Mesothelial cell of epicardium (in vitro differentiated cells): ENCODE measurements at places on chromosomes 16 and 17. TPM values are rescaled to one million over a fixed set of nuclear protein-coding genes. Genes with fewer than 3 reads are reported as not detected.

DNA sequence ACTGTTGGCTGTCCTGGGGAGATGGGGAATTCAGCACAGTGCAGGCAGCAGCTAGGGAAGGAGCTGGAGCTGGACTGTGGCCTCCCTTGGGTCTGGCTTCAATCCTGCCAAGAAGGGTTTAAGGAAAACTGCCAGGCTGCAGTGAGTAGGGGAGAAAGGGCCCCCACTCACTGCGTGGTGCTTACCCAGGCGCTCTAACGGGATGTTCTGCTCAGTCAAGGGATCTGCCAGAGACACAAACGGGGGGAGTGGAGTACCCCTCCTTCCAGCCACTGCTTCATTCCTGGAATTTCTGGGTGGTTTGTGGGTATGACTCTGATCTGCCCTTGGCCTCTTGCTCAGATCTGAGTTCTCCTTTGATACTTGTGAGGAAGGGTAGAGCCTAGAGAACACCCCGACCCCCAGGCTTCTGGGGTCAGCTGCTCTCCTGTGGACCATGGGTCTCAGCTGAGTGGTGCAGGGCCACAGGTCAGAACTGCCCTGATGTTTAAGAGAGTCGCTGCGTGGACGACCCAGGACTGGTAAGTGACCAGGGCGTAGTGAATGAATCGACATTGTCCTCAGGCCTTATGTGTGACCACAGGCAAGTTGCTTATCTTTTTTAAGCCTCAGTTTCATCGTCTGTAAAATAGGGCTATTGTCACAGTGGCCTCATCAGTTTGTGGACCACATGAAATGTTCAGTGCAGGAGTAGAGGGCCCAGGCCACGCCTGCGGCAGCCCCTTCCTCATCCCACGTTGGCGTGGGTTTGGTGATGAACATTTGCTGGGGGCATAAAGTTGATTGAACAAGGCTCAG, 9.6 kb downstream of the CRISPLD2 start:
- H3K4me1 ChIP-seq: peaks cover 38% of the 10 kb centered on the region
- H3K36me3 ChIP-seq: no peaks in the 10 kb centered on the region
- no peak for DNase-seq
- no peak overlapping the region for H3K4me3 ChIP-seq
- peak overlapping the region; percentile 78 for H3K27ac ChIP-seq

DNA sequence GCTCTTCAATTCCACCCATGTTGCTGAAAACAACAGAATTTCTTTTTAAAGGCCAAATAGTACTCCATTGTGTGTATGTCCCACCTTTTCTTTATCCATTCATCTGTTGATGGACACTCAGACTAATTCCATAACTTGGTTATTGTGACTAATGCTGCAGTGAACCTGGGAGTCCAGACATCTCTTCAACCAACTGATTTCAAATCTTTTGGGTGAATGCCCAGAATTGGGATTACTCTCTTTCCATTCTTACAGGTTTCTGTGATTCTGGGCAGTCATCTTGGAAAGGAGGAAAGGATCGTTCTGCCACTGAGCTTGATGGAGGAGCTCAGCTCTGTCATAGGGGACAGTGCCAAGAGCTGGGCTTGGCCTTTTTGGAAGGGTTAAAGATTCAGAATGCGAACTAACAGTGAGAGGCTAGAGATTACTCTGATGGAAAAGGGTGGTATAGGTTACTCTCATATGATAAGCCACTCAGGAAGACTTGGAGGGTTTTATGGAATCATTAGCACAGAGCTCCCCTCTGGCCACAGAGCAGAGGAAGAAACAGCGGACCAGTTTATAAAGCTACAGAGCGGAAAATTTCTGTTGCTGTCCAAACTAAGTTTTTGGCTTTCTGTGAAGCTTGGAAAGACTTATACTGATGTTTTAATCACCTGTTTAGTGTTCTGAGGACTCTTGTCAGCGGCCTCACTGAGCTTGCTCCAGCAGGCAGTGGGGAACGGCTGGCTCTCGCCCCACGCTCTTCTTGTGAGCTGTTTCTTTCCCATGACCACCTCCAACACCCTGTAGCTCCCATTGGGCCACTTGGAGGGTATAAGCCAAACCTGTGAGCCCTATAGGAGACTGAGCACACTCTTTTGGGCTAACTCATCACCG, 48.3 kb downstream of the HIC1 start:
- H3K36me3 ChIP-seq: peaks cover 8% of the 10 kb centered on the region
- H3K27me3 ChIP-seq: no peaks in the 10 kb centered on the region
- no peak overlapping the region for H3K4me3 ChIP-seq
- no peak for DNase-seq
- H3K4me1 ChIP-seq: peaks cover 41% of the 10 kb centered on the region

Gene FOXJ1
- total RNA-seq: 2.0 to 2.1 TPM (median 2.1 TPM) in 3 replicates

Gene CCL2
- 53.5 to 62.4 TPM (median 57.1 TPM) in 3 replicates for total RNA-seq

Gene RAB11FIP4
- total RNA-seq: 21.1 to 21.8 TPM (median 21.2 TPM) in 3 replicates

Gene ACAP1
- 8.9 to 10.9 TPM (median 9.1 TPM) in 3 replicates for total RNA-seq

GRCh38 chr17:50141745-50142110, 8.7 kb downstream of the PPP1R9B start:
- H3K27ac ChIP-seq: no peak overlapping the region
- H3K36me3 ChIP-seq: peaks cover 64% of the 10 kb centered on the region
- H3K4me3 ChIP-seq: no peak overlapping the region
- no peaks in the 10 kb centered on the region for H3K27me3 ChIP-seq

Gene CD19
- total RNA-seq: not detected in 3 replicates

- H3K4me1 ChIP-seq: no peaks in the 10 kb centered on the region
- peak; percentile 37 for DNase-seq
- no peaks in the 10 kb centered on the region for H3K27me3 ChIP-seq
- no peaks in the 10 kb centered on the region for H3K36me3 ChIP-seq
Observed at GRCh38 chr16:27154705-27155521, 48.4 kb upstream of the KDM8 start.

DNA sequence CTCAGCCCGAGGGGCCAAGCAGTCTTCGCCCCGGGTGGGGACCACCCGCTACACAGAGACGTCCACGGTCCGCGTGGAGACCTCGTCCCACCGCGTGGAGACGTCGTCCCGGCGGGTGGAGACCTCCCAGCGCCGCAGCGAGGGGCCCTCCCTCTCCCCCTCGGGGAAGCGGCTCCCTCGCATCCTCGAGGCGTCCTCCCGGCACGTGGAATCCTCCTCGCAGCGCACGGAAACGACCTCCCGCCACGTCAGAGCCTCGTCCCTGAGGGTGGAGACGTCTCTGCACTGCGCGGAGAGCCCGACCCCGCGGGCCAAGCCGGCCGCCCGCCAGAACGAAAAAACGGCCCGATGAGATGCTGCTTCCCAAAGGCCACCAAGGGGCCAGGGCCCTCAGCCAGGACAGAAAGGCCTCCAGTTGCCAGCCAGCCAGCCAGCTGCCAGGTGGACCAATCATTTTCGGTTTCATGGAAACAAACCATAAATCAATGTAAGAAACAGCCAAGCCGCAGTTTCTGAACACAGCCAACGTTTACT, 424 bp downstream of the C17orf100 start:
- peaks cover 4% of the 10 kb centered on the region for H3K36me3 ChIP-seq
- peaks cover 33% of the 10 kb centered on the region for H3K27me3 ChIP-seq
- no peak overlapping the region for H3K27ac ChIP-seq
- peak overlapping the region; percentile 100 for H3K4me3 ChIP-seq
- no peak for DNase-seq
- peaks cover 49% of the 10 kb centered on the region for H3K4me1 ChIP-seq

GRCh38 chr17:28969706-28970393, 18.5 kb upstream of the PHF12 start:
- peaks cover 41% of the 10 kb centered on the region for H3K27me3 ChIP-seq
- H3K27ac ChIP-seq: no peak overlapping the region
- peaks cover 37% of the 10 kb centered on the region for H3K4me1 ChIP-seq
- no peak overlapping the region for H3K4me3 ChIP-seq

Gene ZNF423
- total RNA-seq: 19.0 to 20.3 TPM (median 19.8 TPM) in 3 replicates

DNA sequence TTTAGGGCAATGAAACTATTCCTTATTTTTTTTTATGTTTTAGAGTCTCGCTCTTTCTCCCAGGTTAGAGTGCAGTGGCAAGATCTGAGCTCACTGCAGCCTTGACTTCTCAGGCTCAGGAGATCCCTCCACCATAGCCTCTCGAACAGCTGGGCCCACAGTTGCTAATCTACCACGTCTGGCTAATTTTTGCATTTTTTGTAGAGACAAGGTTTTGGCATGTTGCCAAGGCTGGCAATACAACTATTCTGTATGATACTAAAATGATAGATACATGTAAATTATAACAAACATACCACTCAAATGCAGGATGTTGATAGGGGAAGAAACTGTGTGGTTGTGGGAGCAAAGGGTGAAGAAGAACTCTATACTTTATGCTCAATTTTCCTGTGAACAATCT, 401.3 kb downstream of the ZFHX3 start:
- peaks cover 25% of the 10 kb centered on the region for H3K36me3 ChIP-seq
- H3K4me1 ChIP-seq: no peaks in the 10 kb centered on the region
- H3K4me3 ChIP-seq: no peak overlapping the region

Gene RPS6KB1
- total RNA-seq: 42.3 to 49.9 TPM (median 42.8 TPM) in 3 replicates

DNA sequence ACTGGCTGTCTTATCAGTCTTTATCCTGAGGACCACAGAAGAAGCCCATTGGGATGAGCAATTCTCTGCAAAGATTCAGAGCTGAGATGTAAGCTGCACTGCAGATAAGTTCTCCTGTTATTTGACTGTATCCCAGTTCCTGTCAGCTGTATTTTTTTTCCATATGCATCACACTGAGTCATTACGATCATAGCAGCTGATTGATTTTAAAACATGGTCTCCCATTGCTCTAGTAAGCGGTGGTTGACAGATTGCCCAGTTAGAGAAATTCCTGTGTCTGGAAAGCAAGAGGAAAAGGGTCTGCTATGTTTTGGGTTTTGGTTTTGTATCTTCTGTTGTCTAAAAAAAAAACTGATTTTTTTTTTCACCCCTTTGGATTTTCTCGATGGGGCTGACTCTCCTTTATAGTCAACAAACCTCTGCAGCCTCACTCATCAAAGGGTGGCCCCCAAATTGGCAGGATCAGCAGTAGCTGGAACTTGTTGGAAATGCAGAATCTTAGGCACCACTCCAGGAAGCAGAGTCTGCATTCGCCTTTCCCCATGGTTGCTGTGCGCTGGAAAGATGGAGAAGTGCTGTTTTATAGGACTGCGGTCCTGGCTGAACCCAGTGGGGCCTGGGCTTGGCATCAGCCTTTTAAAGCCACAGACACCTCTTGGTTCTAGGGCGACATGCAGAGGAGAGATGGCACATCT, 220.1 kb upstream of the MPHOSPH6 start:
- DNase-seq: no peak
- H3K36me3 ChIP-seq: no peaks in the 10 kb centered on the region
- H3K4me1 ChIP-seq: no peaks in the 10 kb centered on the region
- peaks cover 58% of the 10 kb centered on the region for H3K27me3 ChIP-seq
- H3K4me3 ChIP-seq: no peak overlapping the region

Gene PLK1
- total RNA-seq: 22.3 to 24.2 TPM (median 23.8 TPM) in 3 replicates

Gene OTOP2
- total RNA-seq: not detected in 3 replicates

Gene RBFOX1
- 0.11 to 1.2 TPM (median 0.67 TPM) in 3 replicates for total RNA-seq

GRCh38 chr16:11669380-11670146, 1.3 kb downstream of the SNN start:
- peak overlapping the region; percentile 71 for H3K27ac ChIP-seq
- H3K4me3 ChIP-seq: peak overlapping the region; percentile 72
- no peaks in the 10 kb centered on the region for H3K36me3 ChIP-seq
- DNase-seq: no peak

DNA sequence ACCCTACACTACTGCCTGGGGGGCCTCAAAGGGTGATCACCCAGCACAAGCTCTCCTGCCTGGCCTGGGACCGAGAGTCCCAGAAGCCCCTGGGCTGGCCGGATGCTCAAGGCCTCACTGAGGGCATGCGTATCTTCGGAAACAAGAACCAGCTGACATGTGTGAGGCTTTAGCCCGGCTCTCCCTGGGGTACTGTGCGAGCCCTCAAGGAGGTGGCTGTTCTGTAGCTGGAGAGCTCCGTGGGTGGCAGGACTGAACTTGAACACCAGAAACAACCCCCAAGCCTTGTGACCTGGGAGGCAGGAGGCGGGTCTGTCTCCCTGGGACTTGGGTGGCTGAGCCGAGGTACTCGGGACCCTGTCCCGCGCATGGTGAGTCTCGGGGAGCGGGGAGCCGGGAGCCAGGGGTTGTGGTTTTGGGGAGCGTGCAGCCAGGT, 7.0 kb downstream of the DPEP1 start:
- no peaks in the 10 kb centered on the region for H3K36me3 ChIP-seq
- H3K27me3 ChIP-seq: peaks cover 40% of the 10 kb centered on the region

- peaks cover 25% of the 10 kb centered on the region for H3K36me3 ChIP-seq
- no peaks in the 10 kb centered on the region for H3K27me3 ChIP-seq
- H3K27ac ChIP-seq: no peak overlapping the region
- no peaks in the 10 kb centered on the region for H3K4me1 ChIP-seq
- DNase-seq: no peak
Observed at GRCh38 chr17:82937411-82938371, 97.9 kb upstream of the ZNF750 start.

DNA sequence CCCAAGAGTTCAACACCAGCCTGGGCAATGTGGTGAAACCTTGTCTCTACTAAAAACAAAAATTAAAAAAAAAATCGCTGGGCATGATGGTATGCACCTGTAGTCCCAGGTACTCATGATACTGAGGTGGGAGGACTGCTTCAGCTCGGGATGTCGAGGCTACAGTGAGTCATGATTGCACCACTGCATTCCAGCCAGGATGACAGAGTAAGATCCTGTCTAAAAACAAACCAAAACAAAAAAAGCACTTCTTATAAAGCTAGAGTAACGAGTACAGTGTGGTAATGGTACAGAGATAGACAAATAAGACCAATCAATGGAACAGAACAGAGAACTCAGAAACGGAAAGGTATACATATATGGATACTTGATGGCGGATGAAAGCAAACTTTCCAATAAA, 4.4 kb downstream of the NSMCE1 start:
- H3K4me1 ChIP-seq: peaks cover 13% of the 10 kb centered on the region
- H3K27ac ChIP-seq: no peak overlapping the region
- DNase-seq: no peak
- H3K27me3 ChIP-seq: no peaks in the 10 kb centered on the region
- no peaks in the 10 kb centered on the region for H3K36me3 ChIP-seq

GRCh38 chr17:80844418-80844990, 147.1 kb upstream of the CHMP6 start:
- no peaks in the 10 kb centered on the region for H3K27me3 ChIP-seq
- no peak overlapping the region for H3K4me3 ChIP-seq
- DNase-seq: no peak
- peaks cover 18% of the 10 kb centered on the region for H3K36me3 ChIP-seq

Gene SCNN1B
- total RNA-seq: not detected in 3 replicates

- no peak overlapping the region for H3K4me3 ChIP-seq
- H3K36me3 ChIP-seq: no peaks in the 10 kb centered on the region
- H3K4me1 ChIP-seq: peaks cover 1% of the 10 kb centered on the region
- DNase-seq: no peak
Observed at GRCh38 chr17:6386041-6386630, 48.8 kb downstream of the AIPL1 start.

GRCh38 chr17:58621174-58621573, 70.7 kb downstream of the TEX14 start:
- H3K4me3 ChIP-seq: no peak overlapping the region
- H3K36me3 ChIP-seq: no peaks in the 10 kb centered on the region
- H3K27me3 ChIP-seq: no peaks in the 10 kb centered on the region

Gene FNDC8
- not detected in 3 replicates for total RNA-seq

DNA sequence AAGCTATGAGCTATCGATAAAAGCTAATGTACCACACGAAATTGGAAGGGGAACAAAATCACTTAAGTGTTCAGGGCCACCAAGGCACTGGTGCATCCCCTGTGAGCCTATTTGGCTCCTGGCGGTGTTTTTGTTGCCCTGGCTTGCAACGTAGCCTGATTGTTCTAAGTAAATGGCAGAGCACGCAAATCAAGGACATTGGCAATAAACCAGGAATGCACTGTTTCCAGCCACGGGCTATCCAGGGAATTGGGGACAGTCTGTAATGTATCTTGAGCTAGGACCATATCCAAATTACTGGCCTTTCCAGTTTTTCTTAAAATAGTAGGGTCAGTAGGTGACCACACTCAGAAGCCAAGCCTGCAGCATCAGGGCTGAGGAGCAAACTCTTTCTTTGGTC, 734.0 kb downstream of the MAF start:
- no peak overlapping the region for H3K4me3 ChIP-seq
- H3K27ac ChIP-seq: no peak overlapping the region
- H3K4me1 ChIP-seq: peaks cover 3% of the 10 kb centered on the region
- DNase-seq: no peak
